ENCODE measurements at places on chromosomes 5 and 9.

- peak; percentile 24 for DNase-seq
Observed at GRCh38 chr5:145718956-145719355, 116.2 kb downstream of the PRELID2 start.

GRCh38 chr5:91374893-91375520 lies 8.1 kb downstream of the ARRDC3 start:
- no peak for DNase-seq

GRCh38 chr9:121277026-121277425 lies 9.1 kb downstream of the GSN start:
- no peak for DNase-seq

GRCh38 chr5:134465816-134466240 lies 54.1 kb upstream of the CDKN2AIPNL start:
- DNase-seq: peak; percentile 64

GRCh38 chr5:156825688-156826087 lies 24.4 kb upstream of the PPP1R2B start:
- no peak for DNase-seq

GRCh38 chr5:77168161-77168878 lies 42.2 kb upstream of the PDE8B start:
- no peak for DNase-seq

DNA sequence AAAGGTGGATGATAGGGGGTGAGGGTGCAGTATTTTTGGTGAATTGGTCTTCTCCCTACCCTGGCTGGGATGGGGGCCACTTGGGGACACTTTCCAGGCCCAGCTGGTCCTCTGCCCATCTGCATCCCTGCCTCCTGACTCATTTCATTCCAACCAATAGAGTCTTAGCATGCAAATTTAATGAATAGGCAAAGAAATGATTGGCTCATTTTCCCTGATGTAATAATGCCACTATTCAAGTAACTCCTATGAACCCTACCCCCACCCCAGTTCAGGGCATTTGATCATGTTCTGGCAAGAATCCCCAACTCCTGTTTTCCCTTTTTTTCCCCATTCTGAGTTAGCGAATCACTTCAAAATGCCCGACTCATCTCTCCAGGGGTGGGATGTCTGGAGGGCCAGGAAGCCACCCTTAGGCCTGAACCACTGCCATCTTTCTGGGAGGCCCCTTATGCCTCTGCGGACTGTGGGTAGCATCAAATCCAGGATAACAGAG lies 56.7 kb downstream of the PCDH1 start:
- DNase-seq: no peak

DNA sequence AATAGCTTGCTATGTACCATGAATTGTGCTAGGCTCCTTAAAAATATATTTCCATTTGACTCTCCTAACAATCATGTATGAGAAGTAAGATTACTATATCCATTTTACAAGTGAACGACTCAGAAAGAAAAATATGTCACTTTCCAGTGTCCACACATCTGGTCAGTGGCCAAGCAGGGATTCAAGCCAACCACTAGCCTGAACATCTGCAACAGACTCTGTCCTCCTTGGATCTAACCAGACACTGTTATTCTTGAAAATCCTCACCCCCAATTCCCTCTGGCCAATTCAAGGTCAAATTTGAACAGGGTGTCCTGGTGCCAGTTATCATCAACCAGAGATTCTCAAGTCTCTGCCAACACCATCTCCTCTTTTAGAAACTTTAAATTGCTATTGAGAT lies 344.1 kb upstream of the WWC1 start:
- no peak for DNase-seq

GRCh38 chr5:147963948-147964693 lies 57.8 kb upstream of the C5orf46 start:
- DNase-seq: no peak

DNA sequence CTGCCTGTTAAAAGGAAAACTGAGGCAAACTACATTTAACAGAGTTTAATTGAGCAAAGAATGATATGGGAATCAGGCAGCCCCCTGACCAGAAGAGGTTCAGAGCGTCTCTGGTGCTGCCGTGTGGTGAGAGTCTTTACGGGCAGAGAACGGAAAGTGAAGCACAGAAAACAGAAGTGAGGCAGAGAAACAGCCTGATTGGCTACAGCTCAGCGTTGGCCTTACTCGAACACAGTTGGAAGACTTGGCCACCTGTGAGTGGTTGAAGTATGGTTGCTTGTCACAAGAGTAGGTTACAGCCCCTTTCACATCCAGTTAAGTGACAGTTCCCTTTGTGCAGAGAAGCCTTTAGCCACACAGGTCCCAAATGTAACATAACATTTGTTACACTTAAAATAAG lies 16.9 kb upstream of the FBP1 start:
- DNase-seq: no peak

- DNase-seq: no peak
Observed at GRCh38 chr9:78238046-78239038, 2.5 kb downstream of the CEP78 start.

DNA sequence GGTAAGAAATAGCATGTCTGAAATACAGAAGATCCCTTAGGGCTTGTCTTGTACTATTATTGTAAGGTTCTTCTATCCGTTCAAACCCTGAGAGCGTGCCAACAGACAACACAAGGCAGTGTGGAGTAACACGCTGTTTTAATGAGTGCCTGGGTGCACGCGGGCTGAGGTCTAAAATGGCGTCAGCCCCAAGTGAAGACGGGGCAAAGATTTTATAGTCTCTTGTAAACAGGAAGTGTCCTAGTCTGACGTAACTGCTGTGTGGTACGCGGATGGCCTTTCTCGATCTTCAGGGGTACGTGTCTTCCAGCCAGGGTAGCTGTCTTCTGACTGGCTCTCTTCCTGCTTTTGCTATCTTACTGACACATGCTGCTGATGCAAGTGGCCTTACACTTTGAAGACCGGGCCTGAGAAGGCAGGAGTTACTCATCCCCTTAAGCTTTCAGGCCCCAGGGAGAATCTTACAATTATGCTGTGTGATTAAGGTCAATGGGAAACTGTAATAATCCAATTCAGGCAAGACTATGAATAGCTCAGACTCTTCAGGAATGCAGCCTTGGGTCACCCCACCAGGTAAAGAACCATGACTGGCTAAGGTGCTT lies 1812.0 kb upstream of the CDH9 start:
- DNase-seq: no peak

DNA sequence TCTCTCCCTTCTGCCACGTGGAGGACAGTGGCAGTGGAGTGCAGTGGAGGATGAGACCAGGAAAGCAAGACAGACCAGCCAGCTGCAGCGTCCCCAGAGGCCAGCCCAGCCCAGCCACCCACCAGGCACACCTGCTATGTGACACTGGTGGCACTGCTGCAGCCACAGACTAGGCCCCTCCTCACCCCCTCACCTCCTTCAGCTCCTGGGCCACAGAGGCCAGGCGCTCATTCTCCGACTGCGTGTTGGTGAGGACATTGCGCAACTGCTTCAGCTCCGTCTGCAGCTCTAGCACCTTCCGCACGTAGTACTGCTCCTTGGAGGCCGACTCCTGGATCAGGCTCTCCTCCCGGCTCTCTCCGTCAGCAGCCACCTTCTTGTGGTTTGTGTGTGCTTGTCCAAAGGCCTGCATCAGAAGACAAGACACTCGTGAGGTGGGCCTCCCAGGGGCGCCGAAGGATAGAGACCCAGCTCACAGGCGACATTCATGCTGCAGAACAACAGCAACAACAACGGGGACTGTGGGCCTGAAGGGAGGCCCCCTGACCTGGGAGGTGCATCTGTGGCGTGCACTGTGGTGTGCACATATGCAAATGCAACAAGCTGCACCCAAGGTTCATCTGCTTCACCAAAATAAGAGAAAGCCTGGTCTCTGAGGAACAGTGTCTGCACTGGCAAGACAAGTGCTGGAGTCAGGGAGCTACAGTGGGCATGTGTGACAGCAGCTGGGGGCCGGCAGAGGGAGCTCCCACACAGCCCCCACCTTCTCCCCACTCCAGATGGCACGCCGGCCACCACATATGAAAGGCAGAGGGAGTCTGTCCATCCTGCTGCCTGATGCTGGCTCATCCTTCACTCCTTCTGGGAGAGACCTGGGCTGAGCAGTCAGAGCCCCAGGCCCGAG lies 35.5 kb downstream of the BICD2 start:
- DNase-seq: no peak

DNA sequence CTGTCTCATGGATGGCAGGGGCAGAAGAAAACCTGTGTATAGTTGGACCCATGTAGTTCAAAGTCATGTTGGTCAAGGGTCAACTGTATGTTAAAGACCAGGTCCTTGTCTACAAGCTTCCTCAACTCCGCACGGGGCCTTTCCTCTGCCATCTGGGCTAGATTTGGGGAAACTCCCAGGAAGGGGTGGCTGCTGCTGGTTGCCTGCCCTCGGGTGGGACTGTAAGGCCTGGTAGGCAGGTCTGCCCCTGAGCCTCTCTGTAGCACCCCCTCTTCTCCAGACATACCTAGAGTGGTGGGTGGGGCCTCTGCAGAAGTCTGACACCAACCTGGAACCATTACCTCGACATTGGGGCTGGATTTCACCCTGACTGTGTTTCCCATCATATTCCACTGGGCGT lies 15.2 kb downstream of the ENHO start:
- DNase-seq: no peak

DNA sequence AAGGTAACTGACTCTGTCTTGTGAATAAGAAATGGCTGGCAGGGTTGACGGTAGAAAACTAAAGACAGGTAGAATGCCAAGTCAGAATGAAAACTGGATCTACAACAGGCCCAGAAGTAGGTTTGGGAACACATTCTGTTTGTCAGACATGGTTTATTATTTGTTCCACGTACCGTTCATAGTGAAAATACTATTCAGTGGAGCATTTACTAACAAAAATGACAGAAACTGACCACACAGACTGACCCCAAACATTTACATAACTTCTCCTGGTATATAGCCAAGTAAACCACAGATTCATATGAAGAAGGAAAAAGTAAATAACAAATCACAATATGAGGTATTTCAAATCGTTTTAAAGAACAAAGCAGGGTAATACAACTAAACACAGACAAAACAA lies 73.7 kb downstream of the SLC38A9 start:
- DNase-seq: no peak

- no peak for DNase-seq
Observed at GRCh38 chr9:28999806-29000205, 1426.5 kb upstream of the C9orf72 start.

GRCh38 chr9:76846297-76846696 lies 59.6 kb downstream of the PRUNE2 start:
- DNase-seq: no peak

- no peak for DNase-seq
Observed at GRCh38 chr9:75532233-75533050, 358.0 kb upstream of the PCSK5 start.

GRCh38 chr9:132804576-132805295 lies 73.3 kb downstream of the AK8 start:
- DNase-seq: no peak

GRCh38 chr5:79795764-79796398 lies 106.2 kb downstream of the CMYA5 start:
- no peak for DNase-seq

DNA sequence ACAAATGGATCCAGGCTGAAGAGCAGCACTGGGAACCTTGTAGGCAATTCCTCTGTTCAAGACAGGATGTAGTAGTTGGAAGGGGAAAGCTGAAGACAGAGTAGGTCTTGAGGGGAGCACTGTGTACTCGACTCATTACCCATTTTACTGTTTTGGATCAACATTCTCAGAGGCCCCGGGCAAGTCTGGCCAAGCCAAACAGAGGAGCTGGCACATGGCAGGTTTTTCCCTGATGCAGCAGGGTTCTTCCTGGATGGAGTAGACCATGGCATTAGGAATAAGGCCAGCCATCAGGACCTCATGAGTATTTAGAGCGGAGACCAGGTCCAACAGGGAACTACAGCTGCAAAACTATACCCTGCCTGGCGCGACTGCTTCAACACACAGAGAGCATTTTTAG lies 4.4 kb downstream of the SVEP1 start:
- no peak for DNase-seq

DNA sequence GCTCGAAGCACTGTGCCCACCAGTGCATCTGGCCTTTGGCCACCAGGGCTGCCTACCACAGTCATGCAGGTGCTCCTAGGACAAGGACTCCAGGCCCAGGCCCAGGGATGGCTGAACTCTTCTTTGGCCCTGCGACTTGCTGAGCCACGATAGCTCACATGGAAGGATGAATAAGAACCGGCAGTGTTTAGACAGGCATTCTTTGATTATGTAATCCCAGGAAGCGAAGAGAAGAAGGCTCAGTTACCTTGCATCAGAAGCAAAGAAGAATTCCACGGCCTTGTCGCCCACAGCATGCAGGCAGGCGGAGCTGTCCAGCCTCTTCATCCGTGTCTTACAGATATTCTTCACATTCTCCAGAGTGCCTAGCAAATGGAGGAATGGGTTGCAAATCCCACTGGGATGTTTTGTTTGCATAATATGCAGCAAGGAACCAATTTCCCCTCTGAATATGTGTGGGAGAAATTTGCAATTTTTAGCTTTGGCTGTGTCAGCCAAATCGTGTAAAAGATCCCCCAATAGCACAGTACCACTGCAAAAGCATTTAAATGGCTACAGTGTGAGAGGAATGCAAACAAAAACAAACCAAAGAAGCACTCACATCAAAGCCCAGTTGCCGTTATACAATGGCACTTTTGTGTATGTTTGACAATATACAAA lies 29.1 kb downstream of the GFPT2 start:
- no peak for DNase-seq

DNA sequence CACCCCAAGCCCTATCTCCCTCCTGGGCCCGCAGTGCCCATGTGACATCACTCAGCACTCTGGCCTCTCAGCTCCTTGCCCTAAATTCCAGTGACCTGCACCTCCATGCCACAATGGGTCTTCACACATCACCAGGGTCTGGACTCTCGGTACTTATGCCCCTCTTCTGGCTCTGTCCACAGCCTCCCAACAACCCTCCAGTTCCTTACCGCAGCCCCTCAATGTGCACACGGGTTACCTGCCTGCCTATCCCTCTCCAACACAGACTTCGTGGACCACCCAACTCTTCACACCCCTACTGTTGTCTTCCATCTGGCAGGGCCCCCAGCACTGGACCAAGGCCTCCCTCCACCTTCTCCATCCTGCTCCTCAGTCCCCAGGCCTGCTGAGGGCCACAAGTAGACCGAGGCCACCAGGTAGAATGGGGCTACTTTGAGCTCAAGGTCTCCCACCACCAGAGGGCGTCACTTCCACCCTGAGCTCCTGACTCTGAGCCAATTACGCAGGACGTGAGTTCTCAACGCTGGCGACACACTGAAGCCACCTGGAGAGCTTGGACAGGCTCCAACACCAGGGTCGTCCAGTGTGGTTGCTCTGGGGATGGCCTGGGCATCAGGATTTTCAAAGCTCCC lies 172.1 kb downstream of the GABBR2 start:
- DNase-seq: no peak

GRCh38 chr5:173327948-173328843 lies at the start of gene STC2:
STC2 (minus strand) TSS chr5:173328414; CDS start chr5:173328193, 221 bp downstream.
- peak; percentile 79 for DNase-seq

DNA sequence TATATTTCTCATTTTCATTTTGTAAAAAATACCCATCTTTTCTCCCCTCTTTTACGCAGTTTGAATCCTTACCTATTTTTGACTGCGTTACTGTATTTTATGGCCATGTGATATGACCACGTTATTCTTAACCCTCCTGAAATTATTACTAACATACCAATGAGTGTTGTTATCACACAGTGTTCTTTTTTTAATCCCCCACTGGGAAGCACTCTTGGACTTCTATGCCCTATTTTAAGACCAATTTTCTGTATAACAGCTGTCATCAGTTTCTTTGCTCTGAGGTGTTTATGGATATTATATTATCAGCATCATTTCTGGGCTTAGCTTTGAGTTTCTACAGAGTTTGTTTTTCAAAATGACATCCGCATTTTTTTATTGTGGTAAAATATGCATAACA lies 71.1 kb downstream of the CFAP95 start:
- DNase-seq: no peak

Data from left kidney (tissue), 8 donors.